ENCODE measurements at places on chromosomes 2 and 18.

DNA sequence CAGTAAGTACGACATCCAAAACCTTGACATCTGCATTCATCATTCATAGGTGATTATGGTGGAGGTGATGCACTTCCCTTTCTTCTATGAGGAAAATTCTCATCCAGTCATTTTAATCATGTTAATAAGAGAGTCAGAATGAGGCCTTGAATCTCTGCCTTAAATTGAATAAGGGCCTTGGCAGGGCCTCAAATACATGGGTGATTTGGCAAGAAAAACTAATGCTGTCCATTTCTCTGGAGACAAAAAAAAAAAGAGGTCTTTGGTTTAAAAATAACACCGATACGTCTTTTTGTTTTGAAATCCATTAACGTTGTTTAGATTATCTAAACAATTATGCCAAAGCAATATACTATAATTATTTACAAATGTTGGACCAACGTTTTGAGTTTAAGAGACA is 8.1 kb downstream of the COLEC12 start:
- no peak for DNase-seq

DNA sequence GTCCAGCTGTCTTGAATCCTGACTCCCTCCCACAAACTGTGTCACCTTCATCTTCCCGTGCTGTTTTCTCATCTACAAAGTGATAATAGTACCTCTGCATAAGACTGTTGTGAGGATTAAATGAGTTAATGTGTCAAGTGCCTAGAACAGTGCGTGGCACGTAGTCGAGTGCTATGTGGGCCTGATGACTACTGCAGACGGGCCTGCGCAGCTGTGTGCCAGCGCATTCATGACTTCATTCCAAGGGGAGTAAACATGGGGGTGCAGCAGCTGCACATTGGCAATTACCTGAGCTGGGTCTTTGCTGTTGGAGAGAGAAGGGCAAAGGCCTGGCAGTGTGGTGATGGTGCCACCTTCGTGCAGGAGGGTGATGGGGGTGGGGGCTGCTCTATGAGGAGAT is 5.0 kb downstream of the TEX44 start:
- no peak for DNase-seq

GRCh38 chr2:45119855-45120254 is 110.6 kb upstream of the SIX2 start:
- DNase-seq: peak; percentile 91

DNA sequence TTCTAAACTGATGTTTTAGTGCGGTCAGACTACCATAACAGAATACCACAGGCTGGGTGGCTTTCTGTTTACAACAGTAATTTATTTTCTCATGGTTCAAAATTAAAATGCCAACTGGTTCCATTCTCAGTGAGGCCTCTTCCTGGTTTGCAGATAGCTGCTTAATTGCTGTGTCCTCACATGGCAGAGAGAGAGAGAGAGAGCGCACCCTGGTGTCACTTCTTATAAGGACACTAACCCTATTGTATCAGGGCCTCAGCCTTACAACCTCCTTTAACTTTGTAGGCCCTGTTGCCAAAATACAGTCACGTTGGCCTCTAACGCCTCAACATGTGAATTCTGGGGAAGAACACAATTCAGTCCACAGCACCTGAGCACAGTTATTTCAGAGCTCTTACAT is 37.5 kb upstream of the ZNF385B start:
- DNase-seq: no peak

DNA sequence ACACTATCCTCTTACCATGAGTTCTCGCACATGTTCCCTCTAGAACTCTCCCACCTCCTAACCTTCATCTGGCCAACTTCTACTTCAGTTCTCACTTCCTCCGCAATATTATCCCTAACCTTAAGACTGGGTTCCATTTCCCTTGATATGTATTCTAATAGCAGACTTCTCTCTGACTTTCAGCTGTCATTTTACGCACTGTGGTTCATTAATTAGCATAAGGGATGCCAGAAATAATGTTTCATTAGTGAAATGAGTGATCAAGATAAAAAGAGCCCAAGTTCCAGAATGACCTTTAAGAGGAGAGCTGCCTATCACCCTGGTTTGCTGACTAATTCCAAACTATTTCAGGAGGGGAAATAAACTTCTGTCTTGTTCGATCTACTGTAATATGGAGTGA is 108.6 kb upstream of the CCDC150 start:
- DNase-seq: no peak

DNA sequence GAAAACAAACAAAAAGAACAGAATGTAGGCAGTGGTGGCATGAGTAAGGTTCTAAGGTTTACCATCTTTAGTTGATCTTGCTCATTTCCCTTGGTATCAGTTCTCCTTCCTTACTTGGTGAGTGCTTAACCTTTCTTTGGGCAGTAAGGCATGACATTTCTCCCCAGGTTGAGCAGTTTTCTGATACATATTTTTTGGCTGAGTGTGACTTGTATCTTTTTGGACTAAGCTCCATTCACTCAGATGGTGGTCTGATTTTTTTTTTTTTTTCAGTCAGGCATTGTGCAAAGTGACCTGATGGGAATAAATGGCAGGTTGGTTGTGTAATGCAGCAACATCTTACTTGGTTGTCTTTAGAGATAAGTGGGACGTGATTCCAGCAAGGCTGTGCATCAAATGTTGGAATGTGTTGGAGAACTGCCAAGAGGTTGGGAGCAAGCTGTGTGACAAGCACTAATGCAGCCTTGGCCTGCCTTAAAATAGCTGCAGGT is 15.1 kb downstream of the SPTBN1 start:
- DNase-seq: peak; percentile 52

DNA sequence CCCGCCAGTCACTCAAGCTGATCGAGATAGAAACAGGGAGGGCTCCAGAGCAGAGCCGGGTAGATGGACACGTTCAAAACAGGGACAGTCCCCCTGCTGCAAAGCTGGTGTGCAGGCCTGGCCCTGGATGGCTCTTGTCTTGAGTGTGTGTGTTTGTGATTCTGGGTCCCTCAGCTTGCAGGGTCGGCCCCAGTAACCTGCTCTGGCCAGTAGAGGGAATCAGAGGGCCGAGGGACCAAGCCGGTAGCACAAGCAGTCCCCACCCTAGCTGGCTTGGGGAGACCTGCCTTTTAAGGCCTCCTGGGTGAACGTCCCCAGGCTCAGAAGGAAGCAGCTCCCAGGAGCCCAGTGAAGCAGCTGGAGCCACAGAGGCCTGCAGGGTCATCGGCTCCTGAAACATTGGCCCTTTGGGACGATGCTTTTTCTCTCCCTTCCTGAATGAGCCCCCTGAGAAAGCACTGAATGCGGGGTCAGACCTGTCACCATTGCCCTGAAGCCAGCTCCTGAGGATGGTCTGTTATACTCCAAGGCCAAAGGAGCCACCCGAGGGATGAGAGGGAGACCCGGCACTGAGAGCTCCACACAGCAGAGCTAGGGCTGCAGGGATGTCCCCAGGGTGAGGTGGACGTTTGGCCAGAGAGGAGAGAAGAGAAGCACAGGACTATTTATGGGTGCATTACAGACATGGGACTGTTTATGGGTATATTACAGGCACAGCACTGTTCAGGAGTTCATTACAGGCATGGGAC is 15.4 kb upstream of the MLPH start:
- DNase-seq: no peak

DNA sequence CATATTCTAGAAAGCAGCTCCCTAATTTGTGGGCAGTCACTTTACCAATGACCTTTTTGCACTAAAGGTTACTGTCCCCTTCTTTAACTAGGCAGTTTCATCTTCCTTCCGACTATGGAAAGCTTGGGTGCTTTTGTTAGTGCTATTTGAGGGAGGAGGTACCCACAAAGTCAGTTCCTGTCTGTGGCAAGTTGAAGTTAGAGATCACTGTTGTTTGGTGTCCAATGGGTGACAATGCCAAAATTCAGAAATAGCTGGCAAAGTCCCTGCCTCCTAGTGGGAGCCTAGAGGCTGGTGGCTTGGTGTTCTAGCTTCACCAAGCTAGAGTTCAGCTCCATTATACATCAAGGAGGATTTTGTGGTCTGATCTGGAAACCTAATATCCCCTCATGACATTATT is 87.1 kb upstream of the PNPT1 start:
- no peak for DNase-seq

GRCh38 chr2:84306361-84306760 is 152.7 kb downstream of the SUCLG1 start:
- DNase-seq: no peak

GRCh38 chr2:54480025-54480424 is 23.9 kb downstream of the SPTBN1 start:
- DNase-seq: no peak
